ENCODE measurements at places on chromosomes 5 and 9.

- DNase-seq, result no peak
Measured at GRCh38 chr9:69346596-69347390, 21.8 kb downstream of the ENTREP1 start.

DNA sequence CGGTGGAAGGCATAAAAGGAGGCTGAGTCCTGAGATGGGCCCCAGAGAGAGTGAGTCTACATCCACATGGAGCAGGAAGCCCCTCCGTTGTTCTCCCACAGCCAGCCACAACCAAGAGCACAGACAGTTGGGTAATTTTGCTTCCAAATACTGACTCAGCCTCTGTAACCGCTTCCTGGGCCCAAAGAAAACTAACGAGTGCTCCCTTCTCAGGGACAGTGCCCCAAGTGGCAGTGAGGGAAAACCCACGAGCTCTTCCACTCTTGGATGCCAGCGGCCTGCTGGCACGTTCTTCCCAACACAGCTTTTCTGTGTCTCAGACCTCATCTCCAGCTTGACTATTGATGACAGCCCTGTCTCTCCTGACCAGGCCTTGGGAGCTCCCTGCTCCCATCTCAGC lies 207.6 kb downstream of the FSTL4 start:
- no peak for DNase-seq

GRCh38 chr5:35502206-35502605 lies 115.5 kb upstream of the SPEF2 start:
- DNase-seq, result no peak

DNA sequence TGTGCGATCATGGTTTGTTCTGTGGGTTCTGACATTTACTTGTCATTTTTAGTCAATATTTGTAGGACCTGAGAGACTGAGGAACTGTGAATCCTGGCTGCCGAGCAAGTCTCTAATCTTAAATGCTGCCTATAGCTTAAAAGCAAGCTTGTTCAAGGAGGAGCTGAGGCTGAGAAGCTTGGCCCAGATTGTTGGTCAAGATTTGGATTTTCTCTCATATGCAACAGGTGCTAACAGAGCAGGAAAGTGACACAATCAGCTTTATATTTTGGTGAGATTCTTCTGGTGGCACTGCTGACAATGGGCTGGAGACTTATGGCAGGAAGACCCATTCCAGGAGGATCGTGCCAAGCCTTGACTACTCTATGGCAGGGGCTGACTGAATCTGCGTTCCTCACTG lies 192.5 kb downstream of the MAPKAP1 start:
- DNase-seq, result no peak

DNA sequence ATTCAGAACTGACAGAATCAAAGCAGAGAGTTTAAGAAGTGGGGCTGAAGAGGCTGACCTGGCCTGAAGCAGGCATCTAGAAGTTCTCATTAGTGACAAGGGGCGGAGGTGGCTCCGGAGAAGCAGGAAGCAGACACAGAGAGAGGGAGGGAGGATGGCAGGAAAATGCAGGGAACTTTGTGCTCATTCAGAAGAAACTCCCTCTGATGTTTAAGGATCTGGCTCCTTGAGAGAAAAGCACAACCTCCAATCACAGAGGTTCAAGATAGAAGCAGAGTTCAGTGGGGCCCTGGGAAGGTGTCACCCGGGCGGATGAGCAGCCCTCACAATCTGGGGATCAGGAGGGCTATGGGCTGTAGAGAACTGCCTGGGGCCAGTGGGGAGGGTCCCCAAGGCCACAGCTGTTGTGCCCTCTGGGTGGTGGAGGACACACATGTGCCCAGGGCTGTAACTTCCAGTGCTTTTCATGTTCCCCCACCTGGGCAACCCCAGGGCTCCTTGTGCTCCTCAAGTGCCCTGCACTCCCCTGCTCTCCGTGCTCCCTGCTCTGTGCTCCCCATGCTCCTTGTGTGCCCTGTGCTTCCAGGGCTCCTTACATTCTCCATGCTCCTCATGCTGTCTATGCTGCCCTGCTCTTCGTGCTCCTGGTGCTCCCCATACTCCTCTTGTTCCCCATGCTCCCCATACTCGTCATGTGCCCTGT lies 51.4 kb downstream of the TRIP13 start:
- DNase-seq, result no peak

DNA sequence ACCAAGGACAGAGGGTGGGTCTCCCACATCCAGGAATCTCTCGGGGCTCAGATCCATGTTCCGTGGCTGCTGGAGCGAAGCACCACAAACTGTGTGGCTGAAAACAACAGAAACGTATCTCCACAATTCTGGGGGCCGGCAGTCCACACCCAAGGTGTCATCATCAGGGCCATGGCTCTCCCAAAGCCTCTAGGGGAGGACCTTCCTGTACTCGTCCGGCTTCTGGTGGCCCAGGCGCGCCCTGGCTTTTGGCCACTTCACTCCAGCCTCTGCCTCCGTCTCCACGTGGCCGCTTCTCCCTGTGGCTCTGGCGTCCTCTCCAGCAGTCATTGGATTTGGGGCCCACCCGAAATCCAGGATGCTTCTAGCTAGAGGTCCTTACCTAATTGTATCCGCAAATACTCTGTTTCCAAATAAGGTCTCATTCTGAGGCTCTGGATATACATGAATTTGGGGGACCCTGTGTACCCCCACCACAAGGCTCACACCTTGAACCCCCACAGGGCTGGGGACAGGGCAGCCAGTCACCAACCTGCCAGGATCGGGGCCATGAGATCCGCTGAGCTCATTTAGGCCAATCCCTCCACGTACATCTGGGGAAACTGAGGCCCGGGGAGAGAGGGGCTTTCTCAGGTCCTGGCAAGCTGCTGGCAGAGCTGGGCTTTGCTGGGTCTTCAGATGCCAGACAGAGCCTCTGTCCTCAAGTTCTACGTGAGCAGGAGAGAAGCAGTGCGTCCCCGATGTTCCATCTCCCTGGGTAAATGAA lies 158.2 kb downstream of the OLFM1 start:
- DNase-seq, result no peak

Measured in CD4-positive, alpha-beta T cell treated with Interleukin-6 at 100 ng/mL for 8 hours (primary cell).